ENCODE measurements at places on chromosomes 4 and X.

- no peak for DNase-seq
Observed at GRCh38 chr4:2842687-2843262, 869 bp upstream of the ADD1 start.

DNA sequence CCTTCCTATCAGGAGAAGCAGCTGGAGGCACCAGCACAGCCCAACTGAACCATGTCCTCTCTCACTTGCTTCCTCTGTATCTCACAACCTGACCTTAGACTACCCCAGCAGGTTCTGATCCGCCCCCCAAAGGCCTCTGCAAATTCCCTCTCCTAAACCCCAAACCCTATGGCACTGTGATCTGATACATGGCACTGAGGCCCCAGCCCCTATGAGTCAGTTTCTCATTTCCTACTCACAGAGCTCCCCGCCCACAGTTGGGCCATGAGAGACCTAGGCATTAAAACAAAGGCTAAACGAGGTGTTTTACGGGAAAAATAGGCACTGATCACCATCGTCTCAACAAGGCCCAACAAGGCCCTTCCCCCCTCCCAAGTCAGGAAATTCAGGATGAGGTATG lies 19.1 kb downstream of the SASH3 start:
- DNase-seq, result no peak

GRCh38 chr4:110627977-110628662 lies 5.2 kb upstream of the PITX2 start:
- DNase-seq, result no peak

DNA sequence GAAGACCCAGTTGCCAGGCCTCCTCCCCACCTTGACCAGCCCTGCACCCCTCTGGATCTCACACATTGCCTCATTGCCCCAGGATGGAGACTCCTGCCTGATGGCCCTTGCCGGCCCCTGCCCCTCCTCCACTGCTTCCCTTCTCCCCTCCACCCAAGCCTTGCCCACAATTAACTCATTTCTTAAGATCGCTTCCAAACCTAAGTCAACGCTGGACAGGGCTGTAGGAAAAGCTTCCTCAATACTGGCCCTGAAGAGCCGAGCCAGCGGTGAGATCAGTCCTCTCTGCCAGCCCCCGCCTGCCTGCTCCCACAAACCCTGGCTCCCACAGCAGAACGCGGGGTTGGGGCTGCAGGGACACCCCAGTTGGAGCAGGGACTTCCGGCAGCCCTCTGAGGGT lies 7.5 kb upstream of the HAUS7 start:
- no peak for DNase-seq

DNA sequence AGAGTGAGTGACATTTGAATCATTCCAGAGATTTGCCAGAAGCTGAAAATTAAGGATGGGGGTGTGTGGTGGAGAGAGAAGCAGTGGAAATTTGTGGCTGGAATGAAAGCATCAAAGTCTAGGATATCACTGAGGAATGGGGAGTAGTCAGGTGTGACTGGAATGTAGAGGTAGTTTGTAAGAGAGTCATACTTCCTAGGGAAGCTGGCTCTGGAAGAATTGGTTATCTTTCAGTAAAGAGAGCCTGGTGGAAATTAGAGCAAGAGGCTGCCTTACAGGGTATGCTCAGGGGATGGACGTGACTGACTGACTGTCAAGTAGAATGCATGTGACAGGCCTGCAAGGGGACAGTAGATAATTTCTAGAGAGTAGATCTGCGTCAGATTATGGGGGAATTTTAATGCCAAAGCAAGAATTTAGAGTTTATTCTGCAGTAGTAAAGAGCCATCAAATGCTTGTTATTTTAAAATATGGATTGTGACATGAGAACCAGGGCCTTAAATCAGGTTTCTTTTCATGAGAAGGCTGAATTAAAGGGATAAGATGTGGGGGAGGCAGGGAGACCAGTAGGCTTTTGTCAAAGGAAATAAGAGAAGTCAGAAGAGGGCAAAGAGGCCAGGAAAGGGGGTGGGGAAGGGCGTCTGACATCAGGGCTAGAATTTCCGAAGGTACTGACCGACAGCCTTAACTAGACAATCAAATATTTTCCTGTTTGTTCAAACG lies 109.9 kb downstream of the AFF1 start:
- no peak for DNase-seq

- DNase-seq, result no peak
Observed at GRCh38 chrX:154430916-154431315, 2.4 kb downstream of the ATP6AP1 start.

DNA sequence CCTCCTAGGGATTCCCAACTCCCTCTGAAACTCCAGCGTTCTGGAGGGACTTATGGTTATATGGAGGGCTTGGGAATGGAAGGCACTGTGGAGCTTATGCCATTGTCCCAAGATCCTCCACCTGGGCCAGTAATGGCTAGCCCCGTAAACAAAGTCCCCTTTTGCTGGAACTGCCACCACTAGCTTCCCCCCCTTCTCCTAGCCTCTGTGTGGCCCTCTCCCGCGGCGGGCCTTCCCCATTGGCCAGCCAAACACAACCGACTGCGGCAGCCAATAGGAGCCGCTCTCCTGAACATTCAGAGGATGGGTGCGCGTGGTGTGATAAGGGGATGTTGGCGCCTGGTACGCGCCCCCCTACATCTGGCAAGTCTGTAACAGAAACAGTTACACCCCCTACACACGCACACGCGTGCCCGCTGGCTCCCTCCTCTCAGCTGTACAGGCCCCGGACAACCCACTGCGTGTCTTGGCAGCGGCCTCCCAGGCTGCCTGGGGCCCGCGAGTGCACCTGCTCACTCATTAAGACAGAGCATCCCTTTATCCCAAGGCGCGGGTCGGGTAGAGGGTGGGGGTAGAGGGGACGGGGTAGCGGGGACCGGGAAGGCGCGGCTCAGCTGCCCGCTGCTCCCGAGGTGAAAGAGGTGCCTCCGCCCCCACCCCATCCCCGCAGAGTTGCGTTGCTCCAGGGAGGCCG lies 863 bp upstream of the RAB33A start:
- peak; percentile 52 for DNase-seq

- DNase-seq, result no peak
Observed at GRCh38 chr4:145387079-145387478, 94.6 kb upstream of the SMAD1 start.

DNA sequence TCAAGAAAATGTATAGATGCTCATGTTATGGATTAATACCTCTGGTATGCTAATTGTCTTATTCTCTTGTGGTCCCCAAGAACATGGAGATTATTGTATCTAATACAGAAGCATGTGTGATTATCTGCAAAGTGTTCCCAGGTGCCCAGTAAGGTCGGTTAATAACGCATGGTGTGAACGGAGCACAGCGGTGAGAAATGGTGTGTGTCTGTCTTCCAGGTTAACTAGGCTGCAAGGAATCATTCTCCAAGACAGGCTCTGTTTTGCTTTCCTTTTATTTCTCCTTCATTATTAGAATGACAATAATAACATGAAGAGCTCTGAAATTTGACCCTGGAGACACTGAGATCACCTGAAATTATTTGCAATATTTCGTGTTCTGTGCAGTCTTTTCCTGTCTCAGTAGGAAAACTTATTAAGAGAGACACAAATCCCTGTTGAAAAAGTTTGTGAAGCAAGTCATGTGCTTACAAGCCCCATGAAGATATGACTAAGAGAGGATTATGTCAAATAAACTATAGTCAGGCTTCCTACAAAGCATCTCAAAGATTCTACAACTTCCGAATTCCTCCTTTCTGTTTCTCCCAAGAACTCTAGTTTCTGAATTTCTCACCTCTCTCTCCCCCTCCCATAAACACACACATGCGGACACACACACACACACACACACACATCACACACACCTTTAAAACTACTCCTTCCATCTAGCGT lies 230.9 kb downstream of the HS3ST1 start:
- no peak for DNase-seq

DNA sequence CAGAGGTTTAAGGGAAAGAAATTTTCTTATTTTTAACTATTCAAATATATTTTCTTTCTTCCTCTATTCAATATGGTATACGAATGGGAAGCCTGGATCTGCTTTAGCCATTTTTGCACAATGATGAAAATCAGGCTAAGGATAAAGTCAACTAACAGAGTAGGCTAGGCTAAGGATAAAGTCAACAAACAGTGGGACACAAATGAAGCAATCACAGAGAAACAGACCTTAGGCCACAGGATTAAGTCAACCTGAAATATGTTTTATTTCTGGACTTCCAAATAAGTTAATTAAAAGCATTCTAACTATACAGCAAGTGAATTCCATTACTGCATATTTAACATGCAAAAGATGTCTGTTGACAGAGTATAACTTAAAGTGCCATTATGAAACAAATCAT lies 17.0 kb downstream of the DYNLT3 start:
- DNase-seq, result no peak

DNA sequence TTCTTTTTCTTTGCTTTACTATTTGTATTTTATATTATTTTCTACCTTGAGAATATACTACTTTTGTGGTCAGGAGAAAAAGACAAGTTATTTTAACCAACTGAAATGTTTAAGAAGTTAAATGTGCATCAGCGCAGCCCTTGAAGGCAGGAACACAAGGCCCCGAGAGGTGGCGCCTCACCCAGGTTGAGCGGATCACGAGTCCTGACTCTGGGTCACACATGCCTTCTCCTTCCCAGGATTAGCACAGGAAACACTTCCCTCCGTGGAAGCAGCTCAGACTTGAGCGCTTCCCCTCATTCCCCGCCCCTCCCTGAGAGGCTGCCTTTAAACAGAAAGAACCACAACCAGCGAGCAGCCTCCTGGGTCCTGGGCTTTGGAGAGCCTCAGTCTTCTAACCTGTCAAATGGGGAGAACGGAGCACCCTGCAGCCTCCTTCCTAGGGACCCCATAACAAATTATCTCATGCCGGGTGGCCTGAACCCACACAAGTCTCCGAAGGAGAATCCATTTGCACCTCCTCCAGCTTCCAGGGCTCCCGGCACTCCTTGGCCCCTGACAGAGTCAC lies 217.6 kb downstream of the AFAP1 start:
- DNase-seq, result no peak

- no peak for DNase-seq
Observed at GRCh38 chr4:126766241-126766640, 866.5 kb upstream of the INTU start.

DNA sequence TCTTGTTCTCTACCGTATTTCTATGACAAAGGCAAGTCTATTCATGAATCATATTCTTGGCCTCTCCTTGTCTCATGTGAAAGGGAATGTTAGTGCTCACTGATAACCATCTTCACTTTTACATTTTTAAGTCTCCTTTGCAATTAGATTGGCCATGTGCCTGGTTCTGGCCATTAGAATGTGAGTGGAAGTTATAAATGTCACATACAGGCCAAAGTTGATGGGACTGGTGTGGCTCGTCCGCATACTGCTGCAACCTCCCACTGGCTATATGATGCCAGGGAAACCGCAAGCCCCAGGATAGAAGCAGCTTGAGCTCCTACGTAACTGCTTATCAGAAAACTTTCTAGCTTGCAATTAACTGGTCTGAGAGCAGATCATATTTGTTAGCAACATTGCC lies 86.1 kb downstream of the MAGEC1 start:
- DNase-seq, result no peak

- DNase-seq, result no peak
Observed at GRCh38 chr4:155602351-155603140, 64.1 kb upstream of the GUCY1A1 start.

GRCh38 chr4:114911111-114911510 lies 202.3 kb downstream of the NDST4 start:
- no peak for DNase-seq

- no peak for DNase-seq
Observed at GRCh38 chr4:36553029-36553428, 271.6 kb downstream of the DTHD1 start.

DNA sequence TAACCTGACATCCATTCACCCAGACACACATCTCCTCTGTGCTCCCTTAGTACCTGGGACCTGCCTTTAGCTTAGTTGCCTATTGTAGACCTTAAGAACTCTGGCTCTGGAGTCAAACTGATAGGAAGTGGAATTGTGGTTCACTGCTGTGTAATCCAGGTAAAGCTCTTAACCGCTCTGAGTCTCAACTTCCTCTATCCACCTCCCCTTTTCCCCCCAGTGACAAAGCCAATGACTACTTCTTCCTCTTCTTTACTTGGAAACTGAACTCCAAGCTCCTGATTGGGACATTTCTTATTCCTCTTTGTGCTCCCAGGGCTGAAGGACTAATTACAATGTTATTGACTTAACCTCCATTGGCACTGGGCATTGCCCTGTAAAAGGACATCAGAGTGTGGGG lies 94.1 kb downstream of the DRD5 start:
- DNase-seq, result no peak

GRCh38 chr4:176261481-176261880 lies 7.5 kb downstream of the ASB5 start:
- no peak for DNase-seq

GRCh38 chrX:30373479-30373878 lies 64.3 kb upstream of the NR0B1 start:
- DNase-seq, result no peak

DNA sequence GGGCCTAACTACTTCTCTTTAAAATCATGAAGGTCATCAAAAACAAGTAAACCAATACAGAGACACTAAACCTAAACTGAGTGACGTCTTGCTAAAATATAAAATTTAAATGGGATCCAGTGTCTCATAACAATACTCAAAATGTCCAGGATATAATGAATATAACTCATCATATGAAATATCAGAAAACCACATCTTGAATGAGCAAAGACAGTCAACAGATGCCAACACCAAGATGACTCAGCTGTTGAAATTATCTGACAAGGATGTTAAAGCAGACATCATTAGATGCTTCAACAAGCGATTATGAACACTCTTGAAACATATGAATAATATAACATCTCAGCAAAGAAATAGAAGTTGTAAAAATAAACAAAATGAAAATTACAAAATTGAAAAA lies 8.3 kb downstream of the NAP1L2 start:
- no peak for DNase-seq

GRCh38 chr4:95415346-95415771 lies 133.4 kb downstream of the UNC5C start:
- DNase-seq, result no peak

All from stimulated activated CD4-positive, alpha-beta T cell treated with anti-CD3 and anti-CD28 coated beads, Interleukin-2, amount 100 ng/mL, for 48 hours (primary cell).